Foreskin keratinocyte (primary cell): ENCODE measurements at places on chromosomes 4 and X. TPM values are rescaled to one million over a fixed set of nuclear protein-coding genes. Genes with fewer than 3 reads are reported as not detected.

RNF113A gene
- 12.7 and 13.0 TPM in 2 replicates for total RNA-seq

RADX gene
- total RNA-seq: 2.9 and 3.7 TPM in 2 replicates

ARHGEF38 gene
- not detected in 2 replicates for total RNA-seq

CNKSR2 gene
- total RNA-seq: 0.46 and 0.78 TPM in 2 replicates

PDZD11 gene
- total RNA-seq: 60.0 and 60.4 TPM in 2 replicates

FAM53A gene
- 0.74 and 1.3 TPM in 2 replicates for total RNA-seq

USP51 gene
- total RNA-seq: 0.67 and 0.85 TPM in 2 replicates

FABP2 gene
- total RNA-seq: not detected in 2 replicates

KCND1 gene
- 0.49 and 0.54 TPM in 2 replicates for total RNA-seq

ZMAT1 gene
- not detected in 2 replicates for total RNA-seq

KIF4A gene
- 19.1 and 26.6 TPM in 2 replicates for total RNA-seq

DRD5 gene
- total RNA-seq: not detected in 2 replicates

HSFX4 gene
- not detected in 2 replicates for total RNA-seq

WAS gene
- total RNA-seq: 0.10 and 0.21 TPM in 2 replicates

S100G gene
- not detected in 2 replicates for total RNA-seq

ANXA10 gene
- not detected in 2 replicates for total RNA-seq

PFKFB1 gene
- 0.17 and 0.18 TPM in 2 replicates for total RNA-seq

FGFBP2 gene
- not detected in 2 replicates for total RNA-seq

CWH43 gene
- total RNA-seq: 10.2 and 42.0 TPM in 2 replicates

NXF2 gene
- not detected in 2 replicates for total RNA-seq

HSD17B13 gene
- 0.04 TPM in 1 of 2 replicates, not detected in the other for total RNA-seq
